ENCODE measurements at places on chromosomes 4 and X.

DNA sequence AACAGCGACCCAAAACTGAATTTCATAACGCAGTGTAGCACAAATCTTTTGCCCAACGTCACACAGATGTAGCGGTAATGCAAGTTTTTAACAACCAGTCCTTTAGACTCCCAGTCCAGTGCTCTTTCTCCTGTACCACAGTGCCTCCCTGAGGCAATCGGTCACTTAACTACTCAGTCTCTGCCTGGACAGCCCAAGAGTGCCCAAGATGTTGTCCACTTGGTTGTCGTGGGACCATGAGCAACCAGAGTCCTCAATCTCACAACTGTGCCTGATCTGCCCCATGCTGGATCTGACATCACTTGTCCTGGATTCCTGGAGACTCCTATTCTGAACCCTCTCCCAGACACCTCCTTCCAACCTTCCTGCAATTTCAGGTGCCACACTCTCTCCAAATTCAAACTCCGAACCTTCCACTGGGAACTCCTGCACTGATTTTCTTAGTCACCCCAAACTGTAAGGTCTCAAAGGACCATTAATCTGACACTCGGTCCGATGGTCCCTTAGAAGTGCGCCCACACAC is 702 bp downstream of the MMGT1 start:
- DNase-seq: no peak

GRCh38 chrX:80879143-80879542 is 69.5 kb upstream of the BRWD3 start:
- DNase-seq: no peak

GRCh38 chrX:103919270-103919637 is 43.2 kb upstream of the TMSB15B start:
- DNase-seq: no peak

GRCh38 chr4:16569790-16570189 is 328.7 kb downstream of the LDB2 start:
- no peak for DNase-seq

- DNase-seq: no peak
These were observed 122.6 kb upstream of the BMPR1B start for GRCh38 chr4:94635177-94635576.

All from anterior cingulate cortex (tissue), 58 donors.